Activated naive CD4-positive, alpha-beta T cell treated with Interleukin-2 at 50 U/mL for 16 hours (primary cell): ENCODE measurements at places on chromosomes 5 and 9.

- no peak for DNase-seq
These were observed 27.1 kb upstream of the IFNA14 start for GRCh38 chr9:21266733-21267484.

GRCh38 chr5:36944607-36945225 lies 68.1 kb downstream of the NIPBL start:
- no peak for DNase-seq

- no peak for DNase-seq
These were observed 983.0 kb upstream of the WWC1 start for GRCh38 chr5:167308466-167308865.

DNA sequence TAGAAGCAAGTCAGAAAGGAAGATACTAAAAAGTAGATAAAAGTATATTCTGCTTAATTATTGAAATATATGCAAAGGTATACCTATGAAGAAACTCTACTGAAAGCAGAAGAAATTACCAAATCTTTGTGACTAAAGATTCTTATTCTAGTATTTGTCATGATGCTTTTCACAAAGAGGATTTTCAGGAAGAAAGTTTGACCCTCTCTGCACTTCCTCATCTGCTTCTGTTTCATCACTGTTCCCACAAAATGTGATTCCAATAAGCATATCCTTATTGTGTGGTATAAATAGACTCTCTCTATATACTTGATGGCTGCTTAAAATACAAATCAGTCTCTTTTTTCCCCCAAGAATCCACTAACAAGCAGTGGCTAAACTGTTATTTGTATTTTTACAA lies 2139.6 kb upstream of the ACO1 start:
- no peak for DNase-seq

- DNase-seq, result no peak
These were observed 50.2 kb downstream of the FXN start for GRCh38 chr9:69085569-69086283.

GRCh38 chr5:150304481-150305081 lies 1.9 kb upstream of the ARSI start:
- DNase-seq, result no peak

- DNase-seq, result no peak
These were observed 20.4 kb downstream of the GOLPH3 start for GRCh38 chr5:32153723-32154122.

DNA sequence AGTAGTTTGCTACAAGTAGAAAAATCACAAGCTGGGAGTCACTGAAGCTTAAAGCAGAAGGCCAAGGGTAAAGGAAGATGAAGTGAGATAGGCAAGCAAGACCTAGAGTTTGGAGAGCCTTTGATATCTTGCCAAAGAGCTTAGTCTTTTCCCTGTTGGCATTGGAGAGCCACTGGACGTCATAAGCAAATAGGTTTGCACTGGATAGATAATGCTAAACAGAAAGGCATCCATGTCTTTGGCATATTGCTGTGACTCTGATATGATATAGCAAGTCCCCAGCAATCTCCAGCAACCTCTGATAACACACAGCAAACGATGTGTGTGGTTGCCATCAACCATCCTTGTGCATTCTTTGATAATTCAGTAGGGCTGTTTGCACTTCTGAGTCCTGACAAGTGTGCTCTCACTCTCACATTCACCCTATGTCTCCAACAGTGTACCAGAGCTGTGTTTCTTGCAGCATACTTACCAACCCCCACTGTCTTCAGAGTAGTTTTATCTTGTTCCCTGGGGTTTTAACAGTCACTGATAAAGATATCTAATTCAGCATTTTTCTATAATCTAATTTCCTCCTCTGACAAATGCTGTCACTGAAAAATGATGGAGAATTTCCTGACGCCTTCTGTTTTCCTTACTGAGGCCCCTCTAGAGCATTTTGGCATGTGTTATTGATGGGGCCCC lies 16.9 kb upstream of the FREM1 start:
- DNase-seq, result no peak

DNA sequence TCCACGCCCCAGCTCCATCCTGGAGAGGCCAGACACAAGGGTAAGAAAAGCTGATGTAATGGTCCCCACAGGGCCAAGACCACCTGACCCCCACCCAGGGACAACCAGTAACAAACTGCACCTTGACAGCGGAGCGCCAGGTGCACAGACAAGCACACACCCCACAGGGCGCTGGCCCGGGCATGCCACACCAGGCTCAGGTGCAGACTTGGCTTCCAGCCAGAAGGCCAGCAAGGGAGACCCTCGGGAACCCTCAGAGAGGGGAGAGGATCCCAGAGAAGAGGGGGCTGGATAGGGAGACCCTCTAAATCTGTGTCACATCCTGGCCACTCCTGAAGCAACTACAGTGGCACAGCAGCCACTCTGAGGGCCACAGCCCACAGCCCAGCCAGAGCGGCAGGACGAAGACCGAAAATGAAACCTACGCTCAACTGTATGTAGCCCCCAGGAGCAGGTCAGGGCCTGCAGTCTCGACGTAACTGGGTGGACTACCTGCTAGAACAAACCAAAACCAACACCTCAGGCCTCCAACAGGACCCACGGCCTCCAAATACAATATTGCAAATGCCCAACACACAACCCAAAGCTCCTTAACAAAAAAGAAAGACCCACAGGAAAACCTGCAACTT lies 18.5 kb downstream of the CAMSAP1 start:
- no peak for DNase-seq

- DNase-seq, result no peak
These were observed 1278.7 kb downstream of the CDH12 start for GRCh38 chr5:21574438-21574837.

DNA sequence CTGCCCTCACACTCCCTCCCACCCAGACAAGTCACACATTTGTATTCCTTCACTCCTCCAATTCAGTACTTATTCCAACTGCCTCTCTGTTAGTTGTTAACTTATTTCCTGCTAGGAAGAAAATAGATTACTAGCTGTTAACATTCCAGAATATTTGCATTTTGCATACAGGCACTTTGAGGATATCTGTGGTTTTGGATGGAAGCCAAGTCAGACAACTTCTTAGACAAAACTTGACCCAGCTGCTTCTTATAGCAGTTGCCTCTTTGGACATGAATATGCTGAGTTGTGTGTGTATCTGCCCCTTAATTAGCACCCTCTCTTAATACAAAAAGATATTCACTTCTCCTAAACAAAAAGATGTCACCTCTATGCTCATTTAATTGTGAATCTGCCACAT lies 1280.6 kb upstream of the ACO1 start:
- DNase-seq, result no peak

GRCh38 chr5:43268188-43268820 lies 44.9 kb downstream of the HMGCS1 start:
- DNase-seq, result no peak

GRCh38 chr9:70003901-70004714 lies 39.5 kb upstream of the MAMDC2 start:
- no peak for DNase-seq

DNA sequence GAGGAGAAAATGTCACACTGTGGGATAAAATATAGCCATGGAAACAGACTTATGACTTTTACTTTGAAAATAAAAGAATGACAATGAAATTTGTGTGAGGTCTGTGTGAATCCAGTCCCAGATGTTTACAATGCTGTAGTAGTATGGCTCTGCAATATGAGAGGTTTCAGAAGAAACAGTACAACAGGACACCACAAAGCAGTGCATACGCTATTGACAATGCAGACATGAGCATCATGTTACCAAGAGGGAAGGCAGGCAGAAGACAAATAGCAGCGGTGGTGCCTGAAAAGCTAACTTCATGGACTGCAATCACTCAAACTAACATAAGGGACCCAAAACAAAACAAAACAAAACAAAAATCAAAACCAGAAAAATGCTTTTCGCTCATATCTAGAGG lies 1.8 kb downstream of the FGF10 start:
- no peak for DNase-seq

- no peak for DNase-seq
These were observed 1506.1 kb upstream of the CDH9 start for GRCh38 chr5:28544501-28544900.

DNA sequence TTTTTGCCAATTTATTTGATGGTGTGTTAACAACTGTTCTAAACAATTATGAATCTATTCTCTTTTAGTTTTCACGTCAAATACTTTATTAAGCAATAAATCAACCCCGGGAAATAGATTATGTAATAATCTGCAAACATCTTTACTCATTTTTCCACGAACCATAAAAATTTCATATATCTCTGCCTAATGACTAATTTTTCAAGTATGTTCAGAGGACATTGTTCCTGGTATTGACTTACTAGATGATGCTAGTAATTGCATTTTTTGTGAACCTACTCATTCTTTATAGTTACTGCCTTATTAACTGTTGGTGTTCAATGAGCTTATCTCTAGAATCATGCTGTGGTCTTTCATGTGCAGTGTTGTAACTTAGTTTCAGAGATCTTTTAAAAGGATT lies 41.0 kb upstream of the FBN2 start:
- DNase-seq, result no peak

DNA sequence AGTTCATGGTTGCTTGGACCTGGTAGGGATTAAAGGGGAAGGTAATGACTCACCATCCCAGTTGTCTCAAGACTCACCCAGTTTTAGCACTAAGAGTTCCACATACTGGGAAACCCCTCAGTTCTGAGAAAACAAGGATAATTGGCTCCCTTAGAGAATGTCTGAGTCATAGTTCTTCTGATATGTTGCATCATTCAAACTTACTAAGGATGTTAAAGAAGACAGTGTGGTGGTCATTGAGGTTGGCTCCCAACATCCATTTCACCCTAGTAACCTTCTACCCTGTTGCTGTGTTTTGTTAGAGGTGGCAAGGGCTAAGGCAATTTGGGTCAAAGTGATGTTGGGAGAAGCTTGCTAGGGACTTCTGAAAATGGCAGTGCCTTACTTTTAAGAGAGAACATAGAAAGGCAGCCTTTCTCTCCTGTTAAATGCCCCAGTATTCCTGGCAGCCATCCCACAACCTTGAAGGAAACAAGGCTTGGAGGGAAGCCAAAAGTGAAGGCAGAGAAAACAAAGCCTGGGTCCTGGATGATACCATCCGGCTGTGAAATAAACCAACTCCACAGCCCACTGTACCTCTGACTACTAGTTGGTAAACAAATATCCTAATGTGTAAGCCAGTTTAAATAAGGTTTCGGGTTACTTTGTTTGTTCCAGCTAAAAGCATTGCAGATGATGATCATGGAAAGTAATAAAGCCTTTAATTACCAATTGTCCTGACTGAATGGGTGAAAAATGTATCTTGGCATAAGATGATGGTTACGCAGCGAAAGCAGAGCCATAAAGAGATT lies 80.4 kb upstream of the ADAMTSL1 start:
- DNase-seq, result no peak

DNA sequence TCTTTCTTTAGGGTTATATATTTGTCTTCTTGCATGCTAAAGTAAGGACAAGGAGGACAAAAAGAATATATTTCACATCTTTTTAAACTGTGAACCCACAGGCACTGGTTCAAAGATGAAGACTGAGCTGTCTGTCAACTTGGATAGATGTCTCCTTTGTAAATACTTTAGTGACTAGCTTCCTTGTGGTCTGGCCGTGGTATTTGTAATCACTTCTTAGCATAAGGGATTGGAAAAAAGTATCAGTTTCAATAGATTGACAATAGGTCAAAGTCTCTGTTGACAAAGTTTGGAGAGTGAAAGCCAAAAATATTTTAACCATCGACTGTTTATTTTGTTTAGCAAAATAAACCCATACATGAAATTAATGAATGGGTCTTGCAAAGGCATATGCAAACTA lies 91.4 kb downstream of the TMEM167A start:
- no peak for DNase-seq

GRCh38 chr9:16058131-16058549 lies 505.3 kb downstream of the CCDC171 start:
- no peak for DNase-seq

DNA sequence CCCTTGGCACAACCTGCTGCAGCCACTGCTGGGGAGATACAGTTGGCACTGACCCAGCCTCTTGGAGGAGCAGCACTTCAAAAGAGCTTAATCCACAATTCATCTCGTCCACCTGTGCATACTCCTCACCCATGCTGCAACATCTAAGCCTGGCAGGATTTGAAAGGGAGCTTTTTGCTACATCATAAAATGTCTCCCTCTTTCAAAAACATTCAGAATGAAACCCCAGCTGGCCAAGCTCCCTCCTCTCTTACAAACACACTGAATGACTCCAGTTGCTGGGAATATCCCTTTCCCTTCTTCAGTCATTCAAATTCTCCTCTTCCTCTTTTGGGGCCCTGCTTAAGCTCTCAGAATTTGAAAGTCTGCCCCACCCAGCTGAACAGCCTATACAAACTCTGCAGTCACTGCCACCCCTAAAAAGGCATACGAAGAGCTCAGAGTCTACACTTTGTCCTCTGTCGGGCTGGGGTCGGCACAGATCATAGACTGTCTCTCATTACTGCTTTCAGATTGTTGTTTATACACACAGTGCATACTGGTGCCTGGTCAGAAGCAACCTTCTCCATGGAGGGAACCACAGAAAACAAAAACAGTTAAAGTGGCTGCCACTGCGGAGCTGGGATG lies 8.8 kb upstream of the C5orf15 start:
- DNase-seq, result no peak

GRCh38 chr9:5326187-5326586 lies 13.5 kb downstream of the RLN1 start:
- no peak for DNase-seq

DNA sequence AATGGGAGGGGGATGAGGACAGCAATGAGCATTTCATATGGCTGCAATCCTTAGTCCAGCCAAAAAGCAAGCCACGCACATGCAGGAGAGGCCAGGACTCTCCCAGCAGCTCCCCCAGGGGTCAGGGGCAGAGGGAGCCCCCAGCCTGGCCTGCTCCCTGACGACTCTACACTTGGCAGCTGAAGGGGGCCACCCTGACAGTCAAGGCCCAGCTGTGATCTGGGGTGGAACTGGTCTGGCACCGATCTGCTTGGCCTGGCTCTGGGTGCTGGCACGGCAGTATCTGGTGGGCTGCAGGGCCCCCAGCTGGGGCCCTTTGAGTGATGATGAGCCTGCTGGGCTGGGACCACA lies 118.1 kb downstream of the ADAMTS2 start:
- DNase-seq, result no peak

GRCh38 chr5:16531063-16531648 lies 65.6 kb upstream of the ZNF622 start:
- DNase-seq, result no peak

GRCh38 chr9:83596899-83597504 lies 25.9 kb upstream of the IDNK start:
- DNase-seq, result peak; percentile 21

GRCh38 chr9:13137426-13137825 lies 142.1 kb downstream of the MPDZ start:
- no peak for DNase-seq

GRCh38 chr9:27791311-27791710 lies 218.0 kb upstream of the C9orf72 start:
- DNase-seq, result no peak
